ENCODE measurements at places on chromosomes 6 and 20. TPM values are rescaled to one million over a fixed set of nuclear protein-coding genes. Genes with fewer than 3 reads are reported as not detected.

PFDN4 gene
- 19.8 TPM for total RNA-seq

DNA sequence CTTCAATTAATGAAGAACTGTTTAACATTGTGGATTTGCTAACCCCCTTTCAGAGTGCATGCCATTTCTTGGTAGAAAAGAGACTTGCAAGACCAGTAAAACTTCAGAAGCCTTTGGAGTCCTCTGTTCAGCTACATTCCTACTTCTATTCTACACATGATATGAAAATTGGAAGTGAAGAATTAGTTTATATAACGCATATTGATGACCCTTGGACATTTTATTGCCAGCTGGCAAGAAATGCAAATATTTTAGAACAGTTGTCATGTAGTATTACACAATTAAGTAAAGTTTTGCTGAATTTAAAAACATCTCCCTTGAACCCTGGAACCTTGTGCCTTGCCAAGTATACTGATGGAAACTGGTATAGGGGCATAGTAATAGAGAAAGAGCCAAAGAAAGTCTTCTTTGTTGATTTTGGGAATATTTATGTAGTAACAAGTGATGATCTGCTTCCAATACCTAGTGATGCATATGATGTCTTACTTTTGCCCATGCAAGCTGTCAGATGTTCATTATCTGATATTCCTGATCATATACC lies 3.3 kb downstream of the TDRD6 start:
- no peak for DNase-seq

EMILIN3 gene
- total RNA-seq, result not detected

CDSN gene
- not detected for total RNA-seq

- no peak for DNase-seq
Observed at GRCh38 chr6:110486756-110487155, 10.3 kb upstream of the SLC22A16 start.

TCP11 gene
- not detected for total RNA-seq
